ENCODE measurements at places on chromosomes 12 and 14. TPM values are rescaled to one million over a fixed set of nuclear protein-coding genes. Genes with fewer than 3 reads are reported as not detected.

GRCh38 chr12:116863275-116863767 is 17.9 kb downstream of the HRK start:
- DNase-seq: no peak

GRCh38 chr12:131101703-131102492 is 148.2 kb downstream of the ADGRD1 start:
- no peak for DNase-seq

- DNase-seq: no peak
Measured at GRCh38 chr14:69626132-69626500, 14.7 kb downstream of the SUSD6 start.

GRCh38 chr12:128328961-128329360 is 62.0 kb downstream of the TMEM132C start:
- DNase-seq: no peak

DNA sequence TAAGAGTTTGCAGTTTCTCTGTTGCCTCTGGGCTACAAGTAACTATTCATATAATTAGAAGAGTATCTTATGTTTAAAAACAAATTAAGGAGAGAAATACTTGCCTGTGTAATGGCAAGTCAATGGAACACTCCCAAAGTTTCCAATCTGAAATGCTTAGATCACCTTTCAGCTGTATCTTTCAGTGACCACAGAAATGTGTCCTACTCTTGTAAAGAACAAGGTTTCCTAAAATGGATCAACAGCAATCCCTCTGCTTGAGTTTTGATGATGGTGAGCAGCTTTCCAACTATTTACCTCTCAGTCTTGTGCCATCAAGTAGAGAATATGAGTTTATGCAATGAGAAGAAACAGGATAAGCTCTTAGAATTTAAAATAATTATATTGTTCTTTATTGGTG is 92.9 kb downstream of the ERGIC2 start:
- no peak for DNase-seq

GRCh38 chr14:32494609-32495434 is 165.7 kb downstream of the AKAP6 start:
- peak; percentile 35 for DNase-seq

DNA sequence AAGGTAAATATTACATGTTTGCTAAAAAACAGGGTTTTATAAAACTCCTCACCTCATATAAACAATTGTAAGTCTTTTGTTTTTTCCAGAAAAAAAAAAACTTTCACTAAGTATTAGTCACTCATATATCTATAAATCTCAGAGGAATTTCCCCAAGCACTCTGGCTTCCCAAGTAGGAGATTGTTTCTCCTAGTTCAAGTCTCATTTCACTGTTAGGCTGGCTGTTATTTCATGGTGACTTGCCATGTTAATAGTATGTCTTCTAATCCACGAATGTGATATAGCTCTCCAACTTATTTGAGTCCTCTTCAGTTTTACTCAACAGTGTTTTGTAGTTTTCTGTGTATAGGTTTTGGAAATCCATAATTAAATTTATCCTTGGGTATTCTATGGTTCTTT is 61.6 kb downstream of the CAPZA3 start:
- no peak for DNase-seq

GRCh38 chr12:11568762-11569478 is 80.6 kb upstream of the ETV6 start:
- no peak for DNase-seq

Gene CLEC6A
- total RNA-seq: not detected

Gene GPX2
- total RNA-seq: not detected

Gene CCDC38
- total RNA-seq: not detected

Gene PEBP1
- 419 TPM for total RNA-seq

Gene AVPR1A
- total RNA-seq: 0.79 TPM

Gene TMPRSS12
- total RNA-seq: not detected

Gene SIX4
- 0.70 TPM for total RNA-seq

Gene IGF1
- total RNA-seq: 5.2 TPM
